GM13976 (cell line): ENCODE measurements at places on chromosomes 7 and 10.

GRCh38 chr7:129750501-129750900 lies 139.0 kb downstream of the NRF1 start:
- DNase-seq = no peak

GRCh38 chr7:102917436-102918353 lies 4.9 kb downstream of the LRRC17 start:
- DNase-seq = no peak

DNA sequence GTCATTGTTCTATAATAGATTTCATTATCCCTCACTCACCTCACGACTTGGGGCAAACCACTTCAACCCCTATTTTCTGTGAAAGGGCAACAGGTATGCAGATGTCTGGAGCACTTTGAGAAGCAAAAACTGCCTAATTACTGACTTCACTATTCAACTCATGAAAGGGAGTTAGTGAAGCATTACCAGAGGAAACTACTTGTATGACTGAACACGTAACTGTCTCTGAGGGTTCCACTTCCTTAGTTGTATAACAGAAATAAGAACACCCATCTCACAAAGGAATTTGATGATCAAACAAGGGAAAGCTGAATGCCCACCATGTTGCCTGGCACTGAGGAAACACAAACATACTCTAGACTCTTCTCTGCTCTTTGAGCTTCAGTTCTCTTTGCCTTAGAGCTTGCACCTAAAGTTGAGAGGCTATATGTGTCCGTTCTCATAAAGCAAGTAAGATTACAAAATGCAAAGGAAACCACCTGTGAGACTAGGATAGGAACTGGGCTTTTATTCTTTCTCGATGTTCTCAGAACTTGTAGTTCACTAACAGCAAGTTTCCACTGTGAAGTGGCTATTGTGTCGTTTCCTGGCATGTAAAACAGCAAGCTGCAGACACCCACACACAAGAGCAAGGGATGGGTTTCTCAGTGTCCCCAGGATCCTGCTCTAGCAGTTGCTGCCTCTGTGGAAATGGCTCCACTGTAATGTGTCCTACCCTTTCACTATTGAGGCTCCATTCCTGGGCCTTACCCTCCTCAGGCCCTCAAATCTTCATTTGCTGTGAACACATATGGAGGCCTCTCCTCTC lies 2.6 kb downstream of the TMEM243 start:
- peak; percentile 67 for DNase-seq

DNA sequence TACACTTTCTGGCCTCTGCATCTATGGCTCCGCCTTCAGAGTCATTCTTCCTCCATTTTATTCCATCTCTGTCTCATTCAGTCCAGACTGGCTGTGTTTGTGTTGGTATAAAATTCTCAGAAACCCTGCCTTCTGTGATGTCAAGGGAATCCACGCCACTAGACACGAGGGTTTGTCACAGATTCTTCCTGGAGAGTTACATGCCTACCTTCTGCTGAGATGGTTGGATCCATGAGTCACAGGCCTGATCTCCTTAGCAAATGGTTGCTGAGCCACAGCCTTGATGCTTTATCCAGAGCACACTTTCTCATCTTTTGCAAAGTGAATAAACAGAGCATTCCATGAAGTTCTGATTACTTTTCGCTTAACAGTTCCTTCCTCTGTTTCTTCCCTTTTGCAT lies 35.9 kb upstream of the TSPAN33 start:
- no peak for DNase-seq

DNA sequence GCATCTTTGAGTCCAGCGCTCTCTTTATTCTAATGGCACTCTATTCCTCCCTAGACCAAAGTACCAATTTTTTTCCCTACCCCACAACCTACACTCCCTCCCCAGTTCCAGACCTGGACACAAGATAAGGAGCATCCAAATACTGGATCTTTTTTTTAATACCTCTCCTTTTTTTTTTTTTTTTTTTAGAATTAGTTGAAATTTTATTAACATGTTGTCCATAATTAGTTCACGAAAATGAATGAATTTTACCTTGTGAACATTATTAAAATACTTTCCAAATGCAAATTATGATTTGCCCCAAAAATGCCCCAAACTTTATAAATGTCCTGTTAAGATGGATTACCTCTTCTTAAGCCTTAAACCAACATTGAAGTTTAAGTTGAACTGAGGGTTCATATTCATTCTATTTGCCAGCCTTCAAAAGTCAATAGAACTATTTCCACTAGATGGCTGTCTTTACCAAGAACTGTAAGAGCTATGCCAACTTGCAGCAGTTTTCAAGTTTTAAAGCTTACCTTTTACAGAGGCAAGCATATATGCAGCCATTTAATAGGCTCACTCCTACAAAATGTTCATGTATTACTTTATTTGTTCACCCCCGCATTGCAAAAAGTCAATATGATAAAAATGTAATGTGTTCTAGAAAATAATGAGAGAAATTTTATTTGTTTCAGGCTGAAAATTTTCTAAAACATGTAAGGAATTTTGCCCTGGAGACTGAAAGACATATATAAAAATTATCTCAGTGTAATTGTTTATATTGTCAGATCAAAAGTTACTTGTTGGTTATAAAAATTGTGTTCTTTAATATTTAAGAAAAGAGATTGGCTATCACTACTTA lies 39.7 kb upstream of the TNKS2 start:
- peak; percentile 41 for DNase-seq

- DNase-seq = no peak
Observed at GRCh38 chr10:43258211-43258561, 8.7 kb downstream of the RASGEF1A start.

DNA sequence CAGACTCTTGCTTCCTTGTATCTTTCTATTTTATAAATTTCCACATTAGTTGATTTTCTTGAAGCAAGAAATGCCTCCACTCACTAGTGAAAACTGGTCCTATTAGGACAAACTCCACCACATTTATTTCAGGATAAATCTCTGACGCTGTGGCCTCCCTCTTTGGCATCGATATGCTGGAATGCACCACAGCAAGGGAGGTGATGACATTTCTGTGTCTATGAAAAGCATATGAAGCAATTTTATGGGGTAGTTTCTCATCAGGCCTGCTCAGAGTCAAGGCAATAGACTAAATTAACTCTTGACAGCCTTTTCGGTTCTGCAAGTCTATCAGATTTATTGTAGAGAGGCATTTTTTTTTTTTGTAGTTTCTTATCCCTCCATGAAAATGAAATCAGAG lies 304.4 kb downstream of the ZEB1 start:
- no peak for DNase-seq

- no peak for DNase-seq
Observed at GRCh38 chr7:140671966-140672365, 779 bp upstream of the ADCK2 start.

DNA sequence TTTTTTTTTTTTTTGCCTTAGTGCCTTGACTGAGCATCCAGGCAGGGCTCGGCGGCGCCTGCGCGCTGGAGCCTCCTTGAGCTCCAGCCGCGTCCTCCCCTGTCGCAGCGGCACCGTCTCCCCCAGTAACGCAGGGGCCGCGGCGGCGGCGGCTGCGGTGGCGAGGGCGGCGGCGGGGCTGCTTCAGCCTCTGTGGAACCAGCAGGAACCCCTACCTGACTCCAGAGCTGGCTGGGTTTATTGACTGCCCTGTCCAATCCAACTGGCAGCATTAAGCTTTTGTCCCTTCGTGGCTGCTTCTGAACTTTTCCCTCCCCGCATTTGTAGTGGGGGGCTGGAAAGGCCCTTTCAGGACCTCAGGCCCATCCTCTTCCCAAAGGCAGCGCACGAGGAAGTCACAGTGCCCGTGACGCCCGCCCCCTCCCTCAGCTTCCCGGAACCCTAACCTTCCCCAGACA lies at the start of gene GPR85:
TSS of gene GPR85 (minus strand) at position 397 of the 458 bp plus-strand sequence. CDS start 2,106 bp downstream, outside the sequence.
- DNase-seq = peak; percentile 63

DNA sequence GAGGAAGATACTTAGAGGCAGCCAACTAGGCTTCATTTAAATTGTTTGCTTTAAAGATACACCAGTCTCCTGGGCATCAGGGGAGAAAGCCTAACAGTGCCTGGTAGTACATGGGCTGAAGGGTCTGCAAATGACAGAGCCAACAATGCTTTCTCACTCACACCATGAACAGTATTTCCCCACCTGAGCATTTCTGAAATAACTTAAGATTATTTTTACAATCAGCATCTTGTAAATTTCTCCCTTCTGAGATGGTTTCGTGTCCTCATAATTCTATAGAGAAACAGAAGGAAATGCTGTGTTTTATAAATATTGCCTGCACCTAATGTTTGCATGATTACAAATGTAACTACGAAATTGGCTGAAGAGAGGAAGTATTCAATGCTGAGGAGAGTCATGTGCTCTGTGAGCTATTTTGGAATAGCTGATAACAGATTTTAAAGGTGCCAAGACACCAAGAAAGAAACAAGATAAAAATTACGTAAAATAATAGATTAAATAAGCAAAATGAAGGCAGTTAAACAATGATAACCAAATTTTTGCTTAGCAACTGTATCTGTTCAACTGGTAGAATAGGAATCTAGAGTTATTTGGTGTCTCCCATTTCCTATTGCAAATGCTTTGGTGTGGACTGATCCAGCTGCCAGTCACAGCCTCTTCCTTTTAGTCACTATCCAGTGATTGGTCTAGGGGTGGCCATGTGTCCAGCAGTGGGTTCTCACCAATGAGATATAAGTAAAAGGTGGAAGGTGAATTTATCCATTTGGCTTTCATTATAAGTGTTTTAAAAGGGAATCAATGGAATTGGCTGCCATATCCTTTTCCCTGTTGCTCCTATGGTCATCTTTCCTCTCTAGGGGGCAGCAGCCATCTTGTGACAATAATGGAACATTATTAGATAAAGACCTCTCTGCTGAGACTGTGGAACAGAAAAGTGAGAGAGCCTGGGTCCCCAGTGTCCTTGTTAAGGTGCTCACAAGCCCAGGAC lies 167.9 kb upstream of the SLC26A5 start:
- DNase-seq = no peak

DNA sequence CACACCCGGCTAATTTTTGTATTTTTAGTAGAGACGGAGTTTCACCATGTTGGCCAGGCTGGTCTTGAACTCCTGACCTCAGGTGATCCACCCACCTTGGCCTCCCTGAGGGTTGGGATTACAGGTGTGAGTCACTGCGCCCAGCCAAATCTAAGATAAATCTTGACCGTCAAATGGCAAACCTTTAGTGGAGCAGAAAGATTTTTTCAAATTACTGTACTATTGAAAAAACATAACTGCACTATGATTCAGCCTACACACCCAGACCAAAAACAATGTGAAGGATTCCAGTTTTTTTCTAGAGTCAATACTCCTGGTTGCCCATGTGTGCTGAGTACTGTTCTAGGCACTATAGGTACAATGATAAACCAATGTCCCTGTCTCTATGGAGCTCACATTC lies 33.9 kb upstream of the SVIL start:
- DNase-seq = no peak

- DNase-seq = no peak
Observed at GRCh38 chr7:36923943-36924436, 199.7 kb upstream of the AOAH start.

DNA sequence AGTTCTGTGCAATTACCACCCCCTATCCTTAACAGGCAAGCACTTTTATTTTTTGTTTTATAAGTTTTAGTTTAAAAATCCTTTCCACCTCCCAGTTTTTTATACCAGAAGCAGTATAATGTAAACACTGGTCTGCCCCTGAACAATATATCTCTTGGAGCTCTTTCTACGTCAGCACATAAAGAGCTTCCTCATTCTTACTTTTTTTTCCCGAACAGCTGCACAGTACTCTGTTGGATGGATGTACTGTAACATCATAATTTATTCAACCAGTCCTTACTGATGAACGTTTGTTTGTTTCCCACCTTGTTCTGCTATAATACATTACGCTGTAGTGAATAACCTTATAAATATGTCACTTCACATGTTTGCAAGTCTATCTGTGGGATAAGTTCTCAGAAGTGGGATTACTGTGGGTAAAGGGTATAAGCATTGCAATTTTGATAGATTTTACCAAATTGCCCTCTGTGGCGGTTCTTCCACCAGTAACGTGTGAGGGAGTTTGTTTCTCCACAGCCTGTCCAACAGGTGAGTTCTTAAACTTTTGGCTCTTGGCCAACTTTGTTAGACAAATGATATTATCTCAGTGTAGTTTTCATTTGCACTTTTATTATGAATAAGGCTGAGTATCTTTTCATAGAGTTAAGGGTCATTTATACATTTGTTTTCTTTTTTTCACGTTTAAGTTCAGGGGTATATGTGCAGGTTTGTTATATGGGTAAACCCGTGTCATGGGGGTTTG lies 32.8 kb downstream of the ADRA2A start:
- no peak for DNase-seq

- no peak for DNase-seq
Observed at GRCh38 chr7:17590221-17590620, 291.8 kb downstream of the AHR start.
